Kidney epithelial cell (primary cell): ENCODE measurements at places on chromosomes 11 and 22. TPM values are rescaled to one million over a fixed set of nuclear protein-coding genes. Genes with fewer than 3 reads are reported as not detected.

DNA sequence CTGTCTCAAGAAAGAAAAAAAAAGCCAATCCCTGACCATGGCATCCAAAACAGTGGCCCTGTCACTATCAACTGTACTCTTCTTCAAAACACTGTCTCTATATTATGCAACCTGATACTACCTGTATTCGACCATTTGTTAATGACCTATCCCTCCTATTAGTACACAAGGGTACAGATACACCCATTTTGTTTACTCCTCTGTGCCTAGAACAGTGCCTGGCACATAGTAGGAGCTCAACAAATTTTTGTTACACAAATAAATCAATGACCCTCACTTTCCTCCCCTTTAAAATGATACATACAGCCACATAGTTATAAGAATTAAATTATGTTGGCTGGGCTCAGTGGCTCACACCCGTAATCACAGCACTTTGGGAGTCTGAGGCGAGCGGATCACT is 13.4 kb upstream of the CREB3L1 start:
- DNase-seq, result no peak

- no peak for DNase-seq
These were observed 66.3 kb upstream of the CHRM4 start for GRCh38 chr11:46457659-46458424.

GRCh38 chr22:29998627-29999384 is 81.5 kb upstream of the HORMAD2 start:
- DNase-seq, result no peak

DNA sequence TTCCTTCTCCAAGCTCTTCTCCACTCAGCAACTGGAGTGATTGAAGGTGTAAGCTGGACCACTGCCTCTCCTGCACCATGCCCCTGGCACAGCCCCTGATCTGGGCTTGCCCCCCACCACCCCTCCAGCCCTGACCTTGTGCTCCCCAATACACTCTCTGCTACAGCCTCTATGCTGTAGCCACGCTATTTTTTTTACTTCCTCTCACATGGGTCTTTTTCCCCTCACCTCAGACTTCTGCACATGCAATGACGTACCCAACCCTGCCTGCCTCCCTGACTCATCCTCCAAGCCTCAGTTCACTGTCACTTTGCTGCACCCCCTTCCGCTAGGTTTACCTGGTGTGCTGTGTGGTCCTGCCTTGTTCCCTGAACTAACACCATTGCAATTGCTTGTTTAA is 9.0 kb downstream of the CSNK2A3 start:
- no peak for DNase-seq

The REXO2 gene
- total RNA-seq, result 116 and 147 TPM in 2 replicates

GRCh38 chr11:44564670-44565210 is 723 bp upstream of the CD82 start:
- DNase-seq, result no peak

DNA sequence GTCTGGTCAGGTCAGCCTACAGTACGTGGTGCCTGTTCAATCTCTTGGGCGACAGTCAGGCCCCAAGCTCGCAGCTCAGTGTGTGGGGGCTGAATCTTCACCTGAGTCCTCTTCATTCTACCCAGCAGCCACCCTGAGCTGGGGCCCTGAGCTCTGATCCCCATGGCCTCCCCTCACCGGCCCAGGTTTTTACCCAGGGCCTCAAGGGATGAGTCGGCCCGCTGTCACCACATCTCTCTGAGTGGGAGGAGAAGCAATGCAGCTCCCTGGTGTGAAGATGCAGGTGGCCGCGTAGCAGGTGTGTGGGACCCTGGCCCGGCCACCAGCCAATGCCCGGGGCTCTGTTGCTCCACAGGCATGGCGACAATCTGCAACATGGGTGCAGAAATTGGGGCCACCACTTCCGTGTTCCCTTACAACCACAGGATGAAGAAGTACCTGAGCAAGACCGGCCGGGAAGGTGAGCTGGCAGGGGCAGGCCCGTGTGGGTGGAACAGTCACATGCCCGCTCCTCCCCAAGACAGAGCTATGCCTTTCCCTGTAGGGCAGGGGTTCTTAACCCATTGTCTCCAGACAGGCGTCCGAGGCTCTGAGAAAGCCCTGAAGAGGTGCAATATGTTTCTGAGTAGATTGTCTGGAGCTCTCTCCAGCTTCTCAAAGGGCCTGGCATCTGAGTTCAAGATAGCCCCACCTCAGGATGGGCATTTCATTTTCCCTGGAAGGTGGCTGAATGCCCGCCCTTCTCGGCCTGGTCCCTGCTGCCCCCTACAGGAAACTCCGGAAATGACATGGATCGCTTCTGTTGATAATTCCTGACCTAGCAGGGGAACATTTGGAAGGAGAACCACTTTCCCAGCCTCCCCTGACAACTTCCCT is 26.9 kb downstream of the POLR3H start:
- peak; percentile 12 for DNase-seq

GRCh38 chr11:995752-996420 is 40.6 kb downstream of the MUC6 start:
- DNase-seq, result peak; percentile 89

DNA sequence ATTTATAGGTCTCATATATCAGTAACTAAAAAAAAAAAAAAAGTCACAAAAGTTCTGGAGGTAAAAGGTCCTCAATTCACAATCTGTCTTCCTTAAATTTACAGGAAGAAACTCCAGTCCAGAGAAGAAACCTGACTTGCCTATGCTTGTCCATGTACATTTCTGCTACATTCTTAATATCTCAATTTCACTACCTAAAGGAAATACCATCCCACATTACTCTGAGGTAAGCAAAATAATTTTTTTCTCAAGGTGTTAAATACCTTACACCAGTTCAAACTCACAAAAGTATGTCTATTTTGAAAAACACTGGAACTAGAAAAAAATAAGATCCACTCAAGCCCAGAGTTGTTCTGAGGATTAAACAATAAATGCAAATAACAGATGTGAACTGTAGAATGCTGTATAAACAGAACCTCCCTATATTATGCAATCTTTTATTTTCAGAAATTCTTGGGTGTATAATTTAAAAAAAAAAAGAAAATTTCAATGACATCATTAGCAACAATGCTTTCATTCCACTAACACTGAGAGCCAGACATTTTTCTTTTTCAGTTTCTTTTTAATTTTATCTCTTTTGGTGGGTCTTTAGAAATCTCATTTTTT is 49.9 kb upstream of the GDPD4 start:
- DNase-seq, result no peak

The OR8D4 gene
- total RNA-seq, result not detected in 2 replicates

The CECR2 gene
- 6.2 and 7.4 TPM in 2 replicates for total RNA-seq

- DNase-seq, result peak; percentile 77
These were observed 20.6 kb downstream of the CLMP start for GRCh38 chr11:123174196-123175183.

GRCh38 chr22:38900677-38901076 is 28.7 kb upstream of the CBX6 start:
- no peak for DNase-seq

- DNase-seq, result no peak
These were observed 17.5 kb downstream of the KBTBD3 start for GRCh38 chr11:106059617-106060016.

The DGAT2 gene
- 2.7 and 2.9 TPM in 2 replicates for total RNA-seq

DNA sequence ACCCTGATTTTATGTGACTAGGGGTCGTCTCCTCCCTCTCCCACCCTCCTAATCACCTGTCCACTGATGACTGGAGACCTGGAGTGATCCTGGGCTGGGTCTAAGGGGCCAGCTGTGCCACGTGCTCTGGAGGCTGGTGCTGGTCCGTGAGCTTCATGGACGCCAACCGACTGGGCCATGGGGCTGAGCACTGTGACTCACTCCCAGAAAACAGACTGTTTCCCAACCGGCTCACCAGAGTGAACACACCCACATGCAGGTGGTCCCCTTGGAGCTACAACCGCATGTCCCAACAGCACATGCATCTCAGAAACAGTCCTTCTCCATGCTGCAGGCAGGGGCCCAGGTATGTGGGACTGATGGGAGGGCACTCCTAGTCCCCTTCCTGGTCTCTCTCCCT is 14.0 kb upstream of the LMO1 start:
- no peak for DNase-seq

GRCh38 chr11:17917556-17917955 is 95.3 kb downstream of the SERGEF start:
- DNase-seq, result no peak

The BBOX1 gene
- not detected in 2 replicates for total RNA-seq

GRCh38 chr11:2677127-2677526 is 22.7 kb downstream of the KCNQ1OT1 start:
- DNase-seq, result no peak

- DNase-seq, result no peak
These were observed 37.1 kb upstream of the WNT11 start for GRCh38 chr11:76243193-76243956.

DNA sequence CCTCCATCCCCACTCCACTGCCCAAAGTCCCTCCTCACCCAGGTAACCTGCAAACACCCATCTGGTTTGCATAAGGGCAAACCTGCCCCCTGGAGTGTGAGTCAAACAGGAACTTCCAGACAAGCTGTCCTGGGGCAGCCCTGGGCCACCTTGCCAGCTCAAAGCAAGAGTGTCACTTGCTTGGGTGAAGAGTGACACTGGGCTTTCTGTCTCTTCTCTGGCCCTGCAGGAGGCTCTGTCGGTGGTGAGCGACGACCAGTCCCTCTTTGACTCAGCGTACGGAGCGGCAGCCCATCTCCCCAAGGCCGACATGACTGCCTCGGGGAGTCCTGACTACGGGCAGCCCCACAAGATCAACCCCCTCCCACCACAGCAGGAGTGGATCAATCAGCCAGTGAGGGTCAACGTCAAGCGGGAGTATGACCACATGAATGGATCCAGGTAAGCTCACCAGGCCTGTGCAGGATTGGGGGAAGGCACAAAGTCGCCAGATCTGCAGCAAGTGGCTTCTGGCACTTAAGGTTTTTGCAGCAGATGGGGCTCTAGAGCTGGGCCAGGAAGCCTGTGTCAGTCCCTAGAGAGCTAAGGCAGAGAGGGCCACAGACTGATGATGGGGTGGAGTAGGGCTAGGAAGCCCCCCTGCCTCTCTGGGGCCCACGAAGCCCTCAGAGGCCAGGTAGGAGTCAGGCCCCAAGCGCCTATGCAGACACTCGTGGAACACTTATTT is 64.2 kb downstream of the FLI1 start:
- DNase-seq, result no peak

DNA sequence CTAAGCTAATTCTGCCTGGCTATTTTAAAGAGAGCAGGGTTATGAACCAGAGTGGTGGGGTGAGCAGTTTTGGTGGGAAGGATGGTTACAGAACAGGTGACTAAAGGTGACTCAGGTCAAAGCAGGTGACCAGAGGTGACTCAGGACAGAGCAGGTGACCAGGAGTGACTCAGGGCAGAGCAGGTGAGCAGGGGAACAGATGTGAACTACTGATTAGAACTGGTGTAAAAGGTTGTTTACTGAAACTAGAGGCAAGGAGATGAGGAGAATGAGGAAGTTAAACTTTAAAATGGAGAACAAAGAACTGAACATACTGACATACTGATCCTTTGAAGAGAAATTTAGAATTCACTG is 15.4 kb upstream of the HYLS1 start:
- no peak for DNase-seq

DNA sequence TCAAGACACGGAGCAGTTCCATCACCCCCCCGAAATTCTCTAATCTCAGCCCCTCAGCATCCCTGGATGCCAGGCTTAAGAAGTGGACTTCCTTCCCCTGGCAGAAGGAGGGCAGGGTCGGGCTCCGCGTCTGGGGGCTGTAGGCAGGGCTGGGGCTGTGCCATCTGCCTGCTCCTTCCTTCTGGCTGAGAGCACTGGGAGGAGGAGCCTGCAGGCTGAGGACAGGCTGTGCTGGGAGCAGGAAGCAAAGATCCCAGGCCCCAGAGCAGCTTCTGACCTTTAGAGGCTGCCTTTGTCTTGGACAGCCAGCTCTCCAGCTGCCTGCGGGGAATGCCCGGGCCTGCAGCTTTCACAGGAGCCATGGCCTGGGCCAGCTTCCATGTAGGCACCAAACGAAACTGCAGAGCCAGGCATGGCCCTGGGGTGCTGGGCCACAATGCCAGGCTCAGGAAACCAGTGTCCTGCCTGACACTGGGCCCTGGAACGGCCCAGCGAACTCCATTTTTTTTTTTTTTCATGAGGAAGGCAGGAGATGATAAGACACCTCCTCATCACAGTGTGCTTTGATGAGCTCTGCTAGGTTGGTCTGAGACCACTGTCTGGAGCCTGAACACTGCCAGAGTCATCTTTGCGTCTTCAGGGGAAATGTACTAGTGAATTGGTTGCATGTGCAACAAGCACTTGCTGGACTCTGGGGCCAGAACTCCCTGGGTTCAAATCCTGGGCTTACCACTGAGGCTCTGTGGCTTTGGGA is 67.9 kb downstream of the MCM5 start:
- no peak for DNase-seq

The RCOR2 gene
- 7.8 and 11.5 TPM in 2 replicates for total RNA-seq

- no peak for DNase-seq
These were observed 22.7 kb downstream of the KIAA1671 start for GRCh38 chr22:24975125-24975640.

The ESAM gene
- total RNA-seq, result 10.3 and 10.4 TPM in 2 replicates

- DNase-seq, result no peak
These were observed at the start of gene CDC42BPG for GRCh38 chr11:64844330-64845128. CDC42BPG (minus strand) TSS chr11:64844653; CDS start chr11:64844569, 84 bp downstream.

The PAMR1 gene
- 0.75 and 0.84 TPM in 2 replicates for total RNA-seq

The ROBO4 gene
- total RNA-seq, result 5.1 and 6.3 TPM in 2 replicates

The OSM gene
- total RNA-seq, result not detected in 2 replicates

GRCh38 chr11:73331138-73331916 is 23.3 kb downstream of the ARHGEF17 start:
- DNase-seq, result no peak
